Stimulated activated CD4-positive, alpha-beta T cell treated with anti-CD3 and anti-CD28 coated beads, TNF-alpha, amount 100 ng/mL, for 1 hour (primary cell): ENCODE measurements at places on chromosomes 3 and 15.

DNA sequence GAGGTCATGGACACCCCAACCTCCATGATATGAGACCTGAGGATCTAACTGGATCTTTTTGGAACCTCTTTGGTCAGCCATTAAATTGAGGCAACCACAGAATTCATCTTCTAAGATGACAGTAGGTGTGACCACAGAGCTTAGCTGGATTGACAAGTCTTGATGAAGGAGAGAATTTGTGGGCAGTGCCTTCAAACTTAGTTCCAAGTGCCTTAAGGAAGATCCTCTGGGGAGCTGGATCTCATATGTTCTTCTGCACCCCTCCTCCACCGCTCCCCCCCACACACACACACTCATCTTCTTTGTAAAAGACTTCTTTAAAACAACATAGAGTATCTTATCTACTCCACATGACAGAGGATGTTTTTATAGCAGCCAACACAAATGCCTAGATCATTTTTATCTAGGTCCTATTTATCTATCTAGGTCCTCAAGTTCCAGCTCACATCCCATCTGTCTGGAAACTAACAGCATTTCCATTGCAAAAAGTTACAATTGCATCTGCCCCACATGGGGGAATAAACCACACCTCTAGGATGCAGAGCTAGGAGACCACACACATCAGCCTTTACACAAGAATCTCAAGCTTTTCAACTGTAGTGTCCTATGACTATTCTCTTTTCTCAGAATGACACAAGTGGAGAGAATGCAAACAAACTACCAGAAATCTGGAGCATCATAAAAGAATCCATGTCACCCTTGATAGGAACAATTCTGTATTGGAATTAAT, 37.4 kb downstream of the WWTR1 start:
- DNase-seq, result no peak

GRCh38 chr15:93118904-93119303, 29.9 kb upstream of the RGMA start:
- DNase-seq, result no peak

DNA sequence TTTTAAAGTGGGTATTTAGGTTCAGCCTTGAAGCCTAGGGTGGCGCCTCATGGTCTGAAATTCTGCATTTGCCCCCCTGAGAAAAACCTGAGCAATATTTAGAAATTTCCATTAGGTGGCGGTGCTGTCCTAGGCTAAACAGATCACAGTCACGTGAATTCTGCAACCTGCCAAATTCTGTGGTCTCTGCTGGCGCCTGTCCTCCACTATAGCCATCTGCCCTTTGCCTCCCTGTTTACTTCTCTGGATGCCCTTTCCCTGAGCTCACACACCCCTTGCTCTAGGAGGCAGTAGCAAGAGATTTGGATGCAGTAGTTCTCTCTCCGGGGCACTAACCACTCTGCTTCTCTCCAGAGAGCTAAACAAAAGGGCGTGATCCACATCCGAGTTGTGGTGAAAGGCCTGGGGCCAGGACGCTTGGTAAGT, 9.1 kb downstream of the MRPS11 start:
- DNase-seq, result no peak

- no peak for DNase-seq
Observed at GRCh38 chr3:185680231-185680630, 94.1 kb downstream of the SENP2 start.

- DNase-seq, result no peak
Observed at GRCh38 chr15:58229297-58229768, 91.2 kb downstream of the AQP9 start.

GRCh38 chr3:193813501-193813830, 220.5 kb downstream of the OPA1 start:
- DNase-seq, result no peak

- DNase-seq, result no peak
Observed at GRCh38 chr3:170572665-170573253, 13.1 kb downstream of the SLC7A14 start.

DNA sequence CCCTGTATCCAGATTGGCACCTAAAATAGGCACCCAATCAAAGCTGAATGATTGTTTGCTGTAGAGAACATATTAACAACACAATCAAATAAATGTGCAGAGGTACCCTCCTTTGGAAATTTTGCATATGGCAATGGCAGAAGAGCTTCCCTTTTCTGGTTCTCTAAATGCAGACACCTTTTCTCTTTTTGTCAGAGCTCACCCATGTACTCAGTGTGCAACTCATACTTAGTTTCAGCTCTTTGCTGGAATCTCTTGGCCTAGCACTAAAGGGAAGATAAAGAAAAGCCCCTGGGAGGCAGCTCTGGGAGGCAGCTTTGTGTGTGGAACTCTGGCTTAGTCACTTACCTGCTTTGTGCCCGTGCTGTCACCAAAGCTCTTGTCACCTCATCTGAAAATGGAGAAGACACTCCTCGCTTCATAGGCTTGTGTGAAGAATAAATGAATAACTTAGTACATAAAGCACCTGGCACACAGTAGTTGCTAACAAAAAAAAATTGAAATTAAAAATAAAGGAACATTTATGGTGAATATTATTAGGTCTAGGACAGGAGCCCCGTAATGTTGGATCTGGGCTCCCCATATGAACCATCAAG, 28.8 kb downstream of the ST6GAL1 start:
- no peak for DNase-seq

GRCh38 chr15:35299059-35299735, 214.1 kb upstream of the NANOGP8 start:
- no peak for DNase-seq

DNA sequence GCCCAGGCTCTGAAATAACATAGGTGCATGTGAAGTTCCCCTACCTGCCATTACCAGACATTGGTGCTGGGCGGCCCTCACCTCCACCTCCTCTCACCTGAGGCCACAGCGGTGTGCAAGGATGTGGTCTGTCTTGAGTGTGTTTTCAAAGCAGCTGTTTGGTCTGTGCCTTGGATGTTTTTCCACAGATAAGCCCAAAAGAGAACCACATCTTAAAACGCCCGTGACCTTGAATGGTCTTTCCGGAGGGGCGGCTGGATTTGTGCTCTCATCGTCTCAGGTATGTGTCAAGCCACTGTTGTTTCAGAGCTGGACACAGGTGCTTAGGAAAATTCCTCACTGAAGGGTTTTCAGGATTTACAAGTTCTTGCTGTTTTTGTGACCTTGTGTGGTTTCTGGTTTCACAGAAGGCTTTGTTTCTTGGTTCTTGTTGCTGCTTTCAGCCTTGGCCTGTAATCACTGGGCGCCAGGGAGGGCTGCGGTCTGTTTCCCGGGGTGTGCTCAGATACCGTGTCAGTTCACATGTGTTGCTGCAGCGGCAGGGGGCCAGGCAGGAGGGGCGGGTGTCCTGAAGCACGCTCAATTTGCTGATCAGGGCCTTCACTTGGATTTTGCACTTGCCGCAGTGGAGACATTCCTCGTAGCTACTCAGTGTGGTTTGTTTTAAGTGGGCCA, 128.4 kb downstream of the IGF1R start:
- no peak for DNase-seq

DNA sequence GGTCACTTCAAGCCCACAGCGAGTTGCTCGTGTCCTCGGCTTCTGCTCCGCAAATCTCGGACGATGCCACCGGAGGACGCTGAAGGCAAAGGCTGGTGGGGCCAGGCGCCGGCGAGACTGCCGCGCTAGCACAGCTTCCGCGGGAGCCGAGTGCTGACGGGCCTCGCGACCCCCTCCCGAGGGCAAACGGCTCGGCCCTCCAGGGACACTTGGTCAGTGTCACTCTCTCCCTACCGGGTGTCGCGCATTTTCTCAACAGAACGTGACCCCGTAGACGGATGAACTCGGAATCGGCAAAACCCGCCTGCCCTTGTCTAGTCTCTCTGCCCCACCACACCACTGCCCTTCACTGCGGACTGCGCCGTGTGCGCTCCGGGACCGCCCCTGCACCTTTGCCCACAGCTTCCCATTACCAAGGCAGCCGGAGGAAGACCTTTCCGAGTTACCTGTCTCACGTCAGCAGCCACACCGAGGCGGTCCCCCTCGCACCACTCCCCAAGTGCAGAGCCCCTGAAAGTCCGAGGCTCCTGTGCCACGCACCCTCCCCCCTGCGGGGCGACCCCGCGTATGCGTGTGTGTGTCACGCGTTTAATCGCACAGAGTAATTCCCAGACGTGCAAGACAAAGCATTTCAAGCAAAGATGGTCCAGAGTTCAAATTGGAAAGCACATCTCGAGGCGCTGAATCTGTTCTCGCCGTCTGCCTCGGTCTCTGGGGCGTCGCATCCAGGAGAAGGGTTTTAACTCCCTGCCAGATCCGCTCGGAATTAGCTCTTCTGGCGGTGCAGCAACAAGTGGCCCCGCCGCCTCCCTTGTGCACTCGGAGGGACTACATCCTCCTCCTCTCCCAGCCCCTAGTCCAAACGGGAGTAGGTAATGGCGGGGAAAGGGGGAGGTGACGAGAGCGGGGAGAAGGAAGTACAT, 245.0 kb upstream of the TOPAZ1 start:
- DNase-seq, result no peak

GRCh38 chr3:195246581-195246995, 24.4 kb downstream of the XXYLT1 start:
- no peak for DNase-seq

- no peak for DNase-seq
Observed at GRCh38 chr3:142022381-142022780, 127.0 kb downstream of the TFDP2 start.

GRCh38 chr3:196287090-196287439, 461 bp downstream of the PCYT1A start:
- no peak for DNase-seq

- DNase-seq, result no peak
Observed at GRCh38 chr15:39888809-39889208, 31.3 kb downstream of the GPR176 start.

GRCh38 chr3:99772171-99772570, 45.5 kb upstream of the CMSS1 start:
- DNase-seq, result no peak

GRCh38 chr3:113231391-113231790, 20.0 kb downstream of the BOC start:
- DNase-seq, result no peak

GRCh38 chr3:99250821-99251355, 349.4 kb upstream of the DCBLD2 start:
- no peak for DNase-seq

DNA sequence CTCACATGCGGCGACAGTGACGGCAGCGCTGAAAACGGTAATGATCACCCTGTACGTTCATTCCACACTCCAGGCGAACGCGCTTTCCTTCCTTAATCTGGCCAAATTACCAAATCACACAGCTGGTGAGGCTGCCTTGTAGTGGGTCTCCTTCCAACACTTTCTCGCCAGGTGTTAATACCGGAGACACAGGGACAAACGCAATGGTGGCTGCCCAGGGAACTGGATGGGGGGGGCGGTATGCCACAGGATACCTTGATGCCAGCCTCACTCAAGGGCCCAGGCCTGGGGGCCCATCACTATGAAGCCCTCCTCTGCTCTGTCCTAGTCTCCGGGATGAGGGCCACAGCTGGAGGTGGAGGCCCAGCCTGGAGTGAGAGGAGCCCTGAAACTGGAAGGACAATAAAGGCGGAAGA, 1.4 kb upstream of the CAMK2N2 start:
- DNase-seq, result no peak

DNA sequence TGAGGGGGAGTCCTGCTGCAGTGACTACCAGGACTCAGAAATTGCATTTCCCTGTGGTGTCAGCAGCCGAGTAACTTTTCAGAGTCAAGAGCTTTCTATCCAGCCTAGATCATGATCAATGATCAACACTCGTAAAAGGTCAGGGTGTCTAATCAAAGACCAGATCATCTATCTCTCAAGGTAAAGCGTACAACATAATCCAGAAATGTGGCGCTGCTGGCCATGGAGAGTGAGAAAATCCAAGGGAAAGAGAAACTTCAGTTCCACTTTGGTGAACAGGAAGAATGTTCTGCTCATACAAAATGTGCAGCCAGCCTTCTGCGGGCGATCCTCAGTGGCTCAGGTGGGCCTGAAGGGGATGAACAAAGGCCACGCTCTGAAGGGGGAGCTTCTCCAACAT, 1005.8 kb upstream of the NR2F2 start:
- no peak for DNase-seq

- DNase-seq, result no peak
Observed at GRCh38 chr15:70853318-70853972, 512 bp downstream of the LARP6 start.

GRCh38 chr15:69082554-69082953, 68.1 kb downstream of the NOX5 start:
- DNase-seq, result no peak

- DNase-seq, result no peak
Observed at GRCh38 chr15:63699101-63699785, 102.1 kb downstream of the FBXL22 start.

DNA sequence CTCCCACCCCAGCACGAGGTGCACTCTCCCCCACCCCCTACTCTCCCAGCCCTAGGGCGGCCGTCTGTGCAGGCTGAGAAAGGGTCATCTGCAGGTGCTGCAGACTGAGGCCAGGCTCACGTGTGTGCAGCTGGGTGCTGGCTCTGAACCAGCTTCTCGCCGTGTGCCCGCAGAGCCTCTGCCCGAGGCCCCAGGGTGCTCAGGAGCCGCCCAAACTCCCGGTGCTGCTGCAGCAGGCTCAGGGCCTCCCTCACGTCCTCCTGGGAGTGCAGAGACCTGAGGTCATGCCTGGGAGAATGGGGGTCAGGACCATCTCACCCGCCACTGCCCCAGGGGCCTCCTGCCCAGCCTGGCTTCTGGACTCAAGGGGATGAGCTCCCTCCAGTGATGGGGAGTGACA, 17.2 kb downstream of the SPTBN5 start:
- no peak for DNase-seq

- DNase-seq, result no peak
Observed at GRCh38 chr15:63582179-63582578, 15.0 kb upstream of the FBXL22 start.

DNA sequence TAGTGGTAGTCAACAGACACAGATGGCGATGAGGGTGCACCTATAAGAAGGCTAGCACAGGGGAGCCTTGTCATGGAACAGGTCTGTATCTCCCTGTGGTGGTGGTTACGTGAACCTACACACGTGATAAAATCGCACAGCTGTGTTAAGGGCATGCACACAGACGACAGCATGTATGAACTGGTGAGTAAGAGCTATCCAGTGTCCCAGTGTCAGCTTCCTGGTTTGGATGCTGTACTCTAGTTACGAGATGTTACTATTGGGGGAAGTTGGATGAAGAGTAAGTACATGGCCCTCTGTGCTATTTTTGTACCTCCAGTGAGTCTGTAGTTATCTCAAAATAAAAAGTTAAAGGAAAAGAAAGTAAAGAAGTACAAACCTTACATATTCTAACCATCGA, 38.2 kb downstream of the MTMR10 start:
- no peak for DNase-seq

DNA sequence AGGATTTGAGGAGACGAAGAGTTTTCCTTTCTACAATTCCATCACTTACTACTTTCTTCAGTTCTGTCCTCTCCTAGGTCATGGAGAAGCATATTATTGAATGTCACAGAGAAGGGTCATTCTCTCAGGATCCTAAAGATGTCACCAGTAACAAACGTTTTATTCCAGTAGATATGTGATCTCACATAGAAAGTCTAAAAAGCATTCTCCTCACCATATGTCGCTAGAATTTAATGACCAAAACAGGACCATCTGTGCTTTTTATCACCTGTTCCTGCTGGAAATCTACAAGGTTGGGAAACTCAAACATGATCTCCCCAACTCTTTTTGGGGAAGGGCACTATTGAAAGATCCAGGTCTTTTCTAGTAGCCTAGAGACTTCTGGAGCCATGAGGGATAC, 24.0 kb upstream of the FRMD5 start:
- DNase-seq, result no peak
